Activated CD4-positive, alpha-beta T cell treated with anti-CD3 and anti-CD28 coated beads for 36 hours (primary cell): ENCODE measurements at places on chromosomes 1 and 21.

DNA sequence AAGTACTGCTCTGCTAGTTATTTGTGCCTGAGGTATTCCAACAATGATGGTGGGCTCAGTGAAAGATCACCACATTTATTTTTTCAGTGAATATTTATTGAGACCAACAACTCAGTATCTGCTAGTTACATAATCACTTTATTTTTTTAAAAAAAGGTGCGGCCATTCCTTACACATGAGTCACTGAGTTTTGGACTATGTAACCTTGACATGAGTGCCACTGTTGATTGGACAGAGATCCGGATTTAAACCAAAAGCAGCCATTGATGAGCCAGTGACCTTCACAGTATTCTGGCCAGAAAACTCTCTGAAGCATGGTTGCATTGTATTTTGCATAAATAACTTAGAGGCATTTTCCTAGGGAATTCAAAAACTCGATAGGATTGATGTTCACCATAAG lies 79.5 kb downstream of the NUF2 start:
- no peak for DNase-seq

DNA sequence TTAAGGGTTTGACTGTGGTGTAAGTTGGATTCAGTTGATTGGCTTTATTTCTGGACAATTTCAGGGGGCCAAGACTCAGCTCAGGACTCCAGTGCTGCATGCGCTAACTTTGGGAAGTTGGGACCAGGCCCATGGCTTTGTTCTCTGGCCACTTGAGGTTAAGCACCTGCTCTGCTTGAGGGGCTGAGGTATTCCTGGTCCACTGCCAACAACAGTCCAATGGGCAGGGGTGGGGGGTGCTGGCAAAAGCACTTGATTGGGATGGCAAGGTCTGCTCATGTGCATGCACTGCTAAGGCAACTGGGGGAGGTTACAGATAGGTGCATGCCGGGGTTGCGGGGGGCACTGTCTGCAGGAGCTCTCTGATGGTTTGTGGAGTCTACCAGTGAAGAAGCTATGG lies 52.6 kb upstream of the ASB17 start:
- DNase-seq = no peak

GRCh38 chr1:36446271-36446670 lies 4.0 kb downstream of the OSCP1 start:
- DNase-seq = peak; percentile 61

GRCh38 chr1:4101459-4102161 lies 201.5 kb upstream of the C1orf174 start:
- no peak for DNase-seq

- DNase-seq = no peak
These were observed 29.3 kb downstream of the ATF3 start for GRCh38 chr1:212637902-212638301.

DNA sequence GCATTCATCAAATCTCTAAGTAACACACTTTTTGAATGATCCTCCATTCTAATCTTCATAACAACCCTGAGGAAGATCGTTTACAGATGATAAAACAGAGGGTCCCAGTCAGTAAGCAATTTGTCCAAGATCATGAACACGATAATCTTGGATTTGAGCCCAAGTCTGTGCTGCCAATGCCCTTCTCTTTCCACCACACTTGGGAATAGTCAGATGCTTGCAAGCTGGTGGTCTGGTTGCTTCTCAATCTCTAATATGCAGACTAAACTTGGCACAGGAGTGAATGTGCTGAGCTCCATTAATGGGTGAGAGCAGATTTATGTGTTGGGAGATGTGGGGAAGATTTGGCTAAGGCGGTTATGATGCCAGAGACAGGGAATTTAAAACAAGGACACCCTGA lies 430.6 kb upstream of the DAB1 start:
- no peak for DNase-seq

- peak; percentile 43 for DNase-seq
These were observed 1.2 kb downstream of the PIK3C2B start for GRCh38 chr1:204493145-204493983.

GRCh38 chr1:6574025-6574620 lies 5.7 kb upstream of the ZBTB48 start:
- no peak for DNase-seq

DNA sequence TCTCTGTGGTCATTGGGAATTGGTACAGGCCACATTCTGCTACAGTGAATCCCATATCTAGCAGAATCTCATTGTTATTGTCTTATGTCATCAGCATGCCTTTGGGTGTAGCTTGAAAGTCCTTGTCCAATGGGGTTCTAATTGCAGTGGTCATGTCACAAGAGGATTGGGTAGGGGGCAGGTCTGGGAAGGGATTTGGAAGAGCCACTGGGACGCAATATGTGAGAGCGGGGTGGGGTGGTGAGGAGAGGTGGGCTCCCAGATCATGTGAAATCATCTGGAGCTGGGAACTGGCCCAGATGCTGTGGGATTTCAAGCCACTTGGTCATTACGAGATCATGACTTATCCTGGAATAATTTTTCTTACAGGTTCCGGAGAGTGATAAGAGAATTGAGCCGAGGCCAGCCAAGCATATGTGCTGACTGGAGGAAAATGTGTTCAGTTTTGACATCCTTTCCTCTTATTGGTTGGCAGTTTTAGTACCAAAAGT lies 16.3 kb downstream of the CNIH3 start:
- no peak for DNase-seq

- DNase-seq = peak; percentile 51
These were observed 462.0 kb upstream of the RUNX1 start for GRCh38 chr21:35510957-35511695.

- DNase-seq = no peak
These were observed 22.4 kb downstream of the CHI3L2 start for GRCh38 chr1:111249960-111250359.

DNA sequence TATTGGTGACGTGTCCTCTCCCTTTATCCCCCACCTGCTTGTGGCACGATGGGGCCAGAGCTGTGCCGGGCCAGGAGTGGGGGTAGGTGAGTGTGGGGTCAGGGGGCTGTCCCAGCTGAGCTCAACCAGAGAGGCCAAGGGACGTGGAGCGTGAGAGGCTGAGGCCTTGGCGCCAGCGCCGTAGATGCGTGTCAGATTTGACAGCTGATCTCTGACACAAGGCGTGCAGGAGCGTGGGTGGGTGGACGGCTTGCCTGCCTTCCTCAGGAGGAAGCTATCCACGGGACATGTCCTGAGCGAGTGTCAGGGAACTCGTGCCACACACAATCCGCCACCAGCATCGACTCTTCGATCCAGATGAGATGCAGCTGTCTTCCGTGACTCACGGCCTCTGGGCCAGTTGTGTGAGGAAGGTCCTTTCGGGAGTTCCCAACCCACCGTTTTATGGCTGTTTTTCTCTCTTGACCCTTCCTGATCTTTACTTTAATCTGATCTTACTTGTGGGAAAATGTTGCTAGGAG lies 56.7 kb downstream of the SPSB1 start:
- DNase-seq = no peak

DNA sequence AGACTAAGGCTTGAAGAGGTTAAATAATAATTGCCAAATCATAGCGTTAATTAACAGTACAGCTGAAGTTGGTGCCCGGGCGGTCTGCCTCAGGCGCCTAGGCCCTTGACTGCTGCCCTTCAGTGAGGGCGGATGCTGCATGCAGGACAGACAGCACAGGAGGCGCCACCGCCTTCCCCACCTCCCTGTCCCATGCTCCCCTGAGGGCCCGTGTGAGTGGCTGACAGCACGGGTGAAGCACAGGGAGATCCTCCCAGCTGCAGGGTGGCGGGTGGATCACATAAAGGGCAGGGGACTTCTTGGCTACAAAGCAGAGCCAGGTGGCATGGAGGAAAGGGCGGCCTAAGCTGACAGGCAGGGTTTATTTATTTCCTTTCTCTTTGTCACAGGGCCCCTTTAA lies 49.1 kb downstream of the DDX20 start:
- no peak for DNase-seq

DNA sequence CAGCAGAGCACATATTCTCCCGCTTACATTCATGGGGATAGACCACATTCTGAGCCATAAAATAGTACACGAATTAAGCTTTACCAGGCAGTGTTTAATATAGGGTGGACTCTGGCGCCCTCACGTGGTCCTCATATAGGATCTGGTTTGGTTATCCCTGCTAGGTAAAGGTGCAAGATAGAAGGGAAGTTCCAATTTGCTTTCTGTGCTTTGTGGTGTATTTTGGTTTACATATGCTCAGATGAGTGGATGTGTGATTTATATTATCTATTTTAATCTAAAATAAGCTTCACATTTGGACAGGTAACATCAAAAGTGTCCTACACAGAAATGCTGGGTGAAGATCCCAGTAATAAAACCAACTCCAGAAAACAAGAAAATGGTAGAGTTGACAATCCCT lies 3.6 kb downstream of the CR1 start:
- peak; percentile 85 for DNase-seq

GRCh38 chr1:244830639-244831038 lies 4.8 kb upstream of the COX20 start:
- DNase-seq = no peak

GRCh38 chr1:212285685-212286555 lies 710 bp downstream of the PPP2R5A start:
- DNase-seq = peak; percentile 86

GRCh38 chr1:185158800-185159199 lies 1.8 kb downstream of the SWT1 start:
- DNase-seq = peak; percentile 12

DNA sequence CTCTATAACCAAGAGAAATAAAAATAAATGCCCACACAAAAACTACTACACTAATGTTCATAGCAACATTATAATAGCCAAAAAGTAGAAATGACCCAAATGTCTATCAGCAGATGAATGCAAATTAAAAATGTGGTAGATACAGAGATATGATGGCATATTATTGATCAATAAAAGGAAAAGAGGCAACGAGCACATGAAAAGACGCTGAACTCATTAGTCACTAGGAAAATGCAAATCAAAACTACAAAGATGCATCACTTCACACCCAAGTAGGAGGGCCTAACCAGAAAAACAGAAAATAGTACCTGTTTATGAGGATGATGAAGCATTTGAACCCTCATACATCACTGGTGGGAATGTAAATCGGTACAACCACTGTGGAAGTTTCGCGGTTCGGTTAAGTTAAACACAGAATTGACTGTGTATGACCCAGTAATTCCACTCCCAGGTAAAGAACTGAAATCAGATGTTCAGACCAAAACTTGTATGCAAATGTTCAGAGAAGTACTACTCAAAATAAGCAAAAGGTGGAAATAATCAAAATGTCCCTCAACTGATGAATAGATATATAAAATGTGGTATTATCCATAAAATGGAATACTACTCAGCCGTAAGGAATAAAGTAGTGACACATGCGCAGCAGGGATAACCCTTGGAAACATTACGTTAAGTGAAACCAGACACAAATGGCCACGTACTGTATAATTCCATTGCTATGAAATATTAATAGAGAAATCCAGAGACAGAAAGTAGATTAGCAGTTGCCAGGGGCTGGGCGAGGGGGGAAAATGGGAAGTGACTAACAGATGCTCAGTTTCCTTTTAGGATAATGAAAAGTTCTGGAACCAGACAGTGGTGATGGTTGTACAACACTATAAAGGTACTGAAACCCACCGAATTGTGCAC lies 3.1 kb downstream of the USP48 start:
- DNase-seq = peak; percentile 83

DNA sequence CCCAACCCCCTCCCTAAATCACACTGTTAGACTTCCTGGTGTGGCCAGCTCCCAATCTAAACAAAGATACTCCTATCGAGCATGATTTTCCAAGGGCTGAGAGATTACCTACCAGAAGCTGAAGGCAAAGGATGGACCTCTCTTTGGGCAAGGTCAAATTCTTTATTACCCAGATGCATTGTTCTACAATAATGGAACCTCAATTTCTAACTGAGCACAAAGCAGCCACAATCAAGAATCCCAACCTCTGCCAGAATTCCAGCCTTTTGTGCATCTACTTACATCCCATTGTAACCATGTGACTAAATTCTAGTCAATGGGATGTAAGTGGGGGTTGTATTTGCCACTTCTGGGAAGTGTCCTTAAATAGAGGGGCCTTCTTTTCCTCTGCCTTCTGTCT lies 24.9 kb upstream of the VPS26C start:
- DNase-seq = no peak

GRCh38 chr1:20358761-20359263 lies 68.1 kb downstream of the VWA5B1 start:
- DNase-seq = no peak

GRCh38 chr1:67787746-67788145 lies 45.5 kb downstream of the GNG12 start:
- no peak for DNase-seq

GRCh38 chr1:19344372-19344810 lies 32.3 kb downstream of the SLC66A1 start:
- peak; percentile 65 for DNase-seq

- DNase-seq = no peak
These were observed 3.4 kb downstream of the TRIM45 start for GRCh38 chr1:117118137-117118536.

- DNase-seq = no peak
These were observed 18.2 kb upstream of the GPR153 start for GRCh38 chr1:6279066-6279465.

GRCh38 chr1:12052008-12052573 lies 11.0 kb upstream of the TNFRSF8 start:
- DNase-seq = peak; percentile 71

GRCh38 chr1:204199579-204199978 lies 3.3 kb upstream of the KISS1 start:
- DNase-seq = no peak

DNA sequence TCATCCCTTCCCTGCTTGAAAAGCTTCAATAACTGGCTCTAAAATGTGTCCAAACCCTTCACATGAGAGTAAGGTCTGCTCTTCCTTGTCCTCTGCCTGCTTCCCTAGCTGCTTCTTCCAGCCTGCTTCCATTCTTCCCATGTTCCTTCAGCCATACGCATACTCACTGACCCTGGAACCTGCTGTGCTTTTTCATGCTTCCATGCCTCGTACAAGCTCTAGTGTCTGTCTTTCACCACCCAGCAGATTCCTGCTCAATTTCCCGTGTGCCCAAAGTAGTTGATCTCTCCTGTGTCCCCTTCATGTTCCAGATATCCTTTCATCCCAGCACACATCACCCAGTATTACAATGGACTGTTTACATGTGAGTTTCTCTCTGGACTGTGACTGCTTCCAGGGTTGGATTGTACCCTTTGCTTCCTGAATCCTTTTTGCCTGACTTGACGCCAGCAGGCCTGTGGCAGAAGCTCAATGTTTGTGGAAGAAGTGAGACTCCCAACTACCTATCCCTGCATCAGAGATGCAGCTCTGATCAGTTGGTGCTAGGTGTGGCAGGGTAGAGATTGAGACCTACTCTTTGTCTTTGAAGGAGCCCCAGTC lies 35.9 kb upstream of the RNF19B start:
- DNase-seq = no peak

DNA sequence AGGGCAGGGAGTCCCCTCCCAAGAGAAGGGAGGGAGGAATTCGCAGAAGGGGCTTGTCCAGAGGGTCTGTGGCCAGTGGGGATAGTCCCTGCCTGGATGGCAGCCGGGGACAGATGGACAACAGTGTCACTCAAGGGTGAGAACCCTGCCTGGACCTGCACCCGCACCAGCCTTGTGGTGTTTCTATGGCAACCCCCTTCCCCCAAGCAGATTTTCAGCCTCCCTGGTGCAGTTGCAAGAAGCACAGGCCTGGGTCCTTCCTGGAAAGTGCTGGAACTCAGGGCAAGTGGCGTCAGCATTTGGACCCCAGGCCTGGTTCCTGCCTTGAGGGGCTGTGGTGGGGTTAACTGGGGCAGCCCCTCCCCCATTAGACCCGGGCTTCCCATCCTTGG lies 83.8 kb upstream of the ACTL8 start:
- DNase-seq = no peak

- DNase-seq = no peak
These were observed 73.8 kb downstream of the MRPL37 start for GRCh38 chr1:54273795-54274163.
